ENCODE measurements at places on chromosomes 2 and 18. TPM values are rescaled to one million over a fixed set of nuclear protein-coding genes. Genes with fewer than 3 reads are reported as not detected.

Gene RSAD2
- 8.6 TPM for total RNA-seq

Gene ST8SIA5
- not detected for total RNA-seq

Gene CFAP221
- not detected for total RNA-seq

Gene POU3F3
- not detected for total RNA-seq

Gene HSPE1
- total RNA-seq, result 282 TPM

Gene CXCR1
- total RNA-seq, result not detected

DNA sequence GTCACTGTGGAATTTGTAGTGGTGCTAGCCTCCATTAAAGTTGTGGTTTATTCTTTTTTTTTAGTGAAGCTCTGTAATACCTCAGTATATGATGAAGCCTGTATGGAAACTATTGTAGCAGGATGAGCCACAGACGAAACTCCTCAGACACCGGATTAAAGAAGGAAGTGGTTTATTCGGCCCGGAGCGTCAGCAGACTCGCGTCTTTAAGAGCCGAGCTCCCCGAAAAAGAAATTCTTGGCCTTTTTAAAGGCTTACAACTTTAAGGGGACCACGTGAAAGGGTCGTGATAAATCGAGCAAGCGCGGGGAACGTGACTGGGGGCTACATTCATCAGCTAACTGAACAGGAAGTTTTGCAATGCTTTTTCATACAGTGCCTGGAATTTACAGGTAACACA, 8.1 kb upstream of the CCL20 start:
- DNase-seq, result peak; percentile 66

GRCh38 chr2:157698430-157698829, 69.8 kb upstream of the ACVR1C start:
- no peak for DNase-seq

GRCh38 chr2:231664727-231665126, 43.6 kb upstream of the PTMA start:
- DNase-seq, result no peak

- no peak for DNase-seq
These were observed 268.9 kb downstream of the NDUFA10 start for GRCh38 chr2:239756031-239756789.

- DNase-seq, result no peak
These were observed 8.3 kb downstream of the CEBPZ start for GRCh38 chr2:37223131-37223530.

GRCh38 chr2:10245661-10246060, 57.0 kb upstream of the HPCAL1 start:
- DNase-seq, result no peak

- DNase-seq, result no peak
These were observed 9.3 kb upstream of the ATL2 start for GRCh38 chr2:38386377-38386776.

- no peak for DNase-seq
These were observed 144.1 kb downstream of the EVA1A start for GRCh38 chr2:75416420-75417342.

DNA sequence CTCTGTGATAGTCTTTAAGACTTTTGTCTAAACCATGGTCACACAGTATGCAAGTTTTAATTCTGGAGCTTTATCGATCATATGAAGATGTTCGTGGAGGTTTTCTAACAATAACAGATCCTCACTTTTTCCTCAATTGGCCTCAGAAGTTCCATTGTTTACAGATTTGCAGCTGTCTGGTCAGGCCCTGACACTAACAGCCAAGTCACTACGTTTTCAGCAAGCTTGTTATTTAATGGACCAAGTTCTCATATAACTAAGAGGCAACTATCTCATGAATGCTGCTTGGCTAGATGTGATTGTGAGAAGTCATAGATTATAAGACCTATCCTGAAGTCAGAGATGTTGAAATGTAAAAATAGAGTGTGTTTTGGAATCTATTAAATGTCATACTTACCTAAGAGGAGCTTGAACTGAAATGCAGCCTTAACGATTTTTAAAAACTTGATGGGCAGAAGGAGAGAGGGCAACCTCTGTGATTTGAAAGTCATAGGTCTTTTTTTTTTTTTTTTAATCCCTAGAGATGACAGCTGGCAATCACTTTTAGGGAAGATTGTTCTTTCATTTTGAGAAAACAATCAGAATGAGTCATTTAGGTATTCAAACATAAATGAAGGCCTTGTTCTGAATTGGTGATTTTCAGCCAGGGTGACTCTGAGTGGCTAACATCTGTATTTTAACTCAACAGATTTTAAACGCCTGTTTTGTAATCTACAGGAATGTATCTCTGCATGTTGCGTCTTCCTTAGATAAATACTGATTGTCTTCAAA, 48.4 kb upstream of the NEMP2 start:
- DNase-seq, result no peak

- peak; percentile 4 for DNase-seq
These were observed 26.0 kb downstream of the CROCC2 start for GRCh38 chr2:240932001-240932723.

GRCh38 chr2:132857319-132857718, 187.3 kb upstream of the LYPD1 start:
- no peak for DNase-seq

DNA sequence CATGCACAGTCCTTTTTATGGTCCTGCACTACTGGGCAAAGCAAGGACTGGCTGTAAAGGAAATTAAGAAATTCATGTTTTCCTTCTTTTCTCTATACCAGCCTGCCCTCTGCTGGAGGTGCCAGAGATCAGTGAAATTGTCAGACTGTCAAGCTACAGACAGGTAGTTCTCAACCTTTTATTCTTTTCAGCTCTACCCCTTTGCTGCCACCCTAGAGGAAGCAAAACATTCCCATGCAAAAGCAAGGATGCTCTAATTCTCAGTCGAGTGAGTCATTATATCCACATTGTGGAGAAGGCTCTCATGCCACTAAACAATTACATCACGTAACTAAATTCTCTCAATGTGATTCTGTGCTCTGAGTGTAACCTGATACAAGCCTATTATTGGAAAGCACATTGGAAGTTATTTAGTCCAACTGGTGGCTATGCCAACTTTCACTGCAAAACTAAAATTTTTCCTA, 25.0 kb upstream of the RAPGEF4 start:
- DNase-seq, result peak; percentile 44
